AG09319 (cell line): ENCODE measurements at places on chromosomes 13 and 19.

DNA sequence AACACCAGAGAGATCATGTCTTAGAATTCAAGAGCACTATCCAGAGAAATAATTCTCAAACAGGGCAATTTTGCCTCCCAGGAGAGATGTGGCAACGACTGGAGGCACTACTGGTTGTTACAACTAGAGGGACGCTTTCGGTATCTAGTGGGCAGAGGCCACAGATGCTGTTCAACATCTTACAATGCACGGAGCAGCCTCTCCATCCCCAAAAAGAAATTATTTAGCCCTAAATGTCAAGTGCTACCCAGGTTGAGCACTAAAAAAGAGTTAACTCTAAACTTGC is 78.6 kb downstream of the ABCC4 start:
- no peak for DNase-seq

DNA sequence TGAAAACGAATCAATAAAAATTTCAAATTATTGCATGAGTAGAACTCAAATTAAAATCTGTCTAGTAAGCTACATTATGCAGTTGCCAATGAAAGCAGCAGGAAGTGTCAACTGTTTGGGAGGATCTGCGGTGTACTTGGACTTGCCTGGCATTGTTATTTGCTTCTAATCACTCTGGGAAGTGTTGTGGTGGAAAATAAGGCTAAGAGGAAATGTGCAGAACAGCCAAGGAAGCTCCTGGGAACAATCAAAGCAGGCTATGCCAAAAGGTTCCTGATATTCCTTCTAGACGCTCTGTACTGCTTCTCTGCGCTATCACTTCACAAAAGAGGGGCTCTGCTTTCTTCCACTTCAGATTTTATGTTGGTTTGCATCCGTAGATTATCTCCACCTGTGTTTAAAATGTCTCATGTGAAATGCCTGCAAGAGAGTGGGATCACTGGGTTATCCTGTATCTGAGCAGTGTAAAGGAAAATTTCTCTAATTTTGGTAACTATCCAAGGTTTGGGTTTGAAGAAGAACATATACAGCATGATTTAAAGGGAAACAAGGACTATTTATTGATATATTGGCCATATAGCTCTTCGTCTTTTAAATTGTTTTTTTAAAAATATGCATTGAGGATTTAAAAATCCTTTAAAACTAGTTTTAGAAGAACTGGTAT is 182.7 kb upstream of the CSNK1A1L start:
- DNase-seq: no peak

DNA sequence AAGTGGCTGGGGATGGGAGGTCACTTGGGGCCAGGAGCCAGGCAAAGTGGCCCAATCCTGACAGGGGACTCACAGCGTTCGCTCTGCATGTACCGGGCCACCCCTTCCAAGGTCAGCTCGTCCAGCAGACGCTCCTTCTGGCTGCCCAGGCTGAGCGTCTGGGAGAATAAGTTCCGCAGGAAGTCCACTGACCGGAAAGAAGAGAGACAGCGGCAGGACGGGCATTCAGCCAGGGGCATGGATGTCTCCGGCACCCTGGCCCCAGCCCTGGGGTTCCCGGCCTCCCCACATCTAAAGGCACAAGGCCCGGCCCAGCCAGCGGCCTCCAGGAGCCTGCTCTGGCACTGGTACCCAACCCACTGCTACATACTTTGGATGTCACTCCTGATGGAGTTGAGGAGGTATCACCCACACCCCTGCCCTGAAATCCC is 6.1 kb downstream of the SIRT2 start:
- no peak for DNase-seq

DNA sequence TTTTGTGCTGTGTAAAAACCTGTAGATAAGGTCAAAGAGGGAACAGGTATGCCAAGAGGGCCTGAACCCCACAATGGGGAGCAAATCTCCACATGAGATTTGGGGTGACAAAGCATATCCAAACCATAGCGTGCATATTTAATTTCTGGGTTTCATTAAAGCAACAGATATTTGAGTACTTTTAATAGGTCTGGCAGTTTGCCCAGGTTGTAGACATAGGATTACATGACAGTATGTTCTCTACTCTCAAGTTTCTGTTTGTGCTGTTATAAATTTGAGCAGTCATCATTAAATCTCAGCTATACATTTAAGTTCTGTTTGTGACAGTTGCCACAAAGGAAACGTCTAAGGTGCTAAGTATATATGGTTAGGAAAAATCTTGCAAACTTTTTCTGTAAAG is 236.4 kb downstream of the ATP8A2 start:
- no peak for DNase-seq

DNA sequence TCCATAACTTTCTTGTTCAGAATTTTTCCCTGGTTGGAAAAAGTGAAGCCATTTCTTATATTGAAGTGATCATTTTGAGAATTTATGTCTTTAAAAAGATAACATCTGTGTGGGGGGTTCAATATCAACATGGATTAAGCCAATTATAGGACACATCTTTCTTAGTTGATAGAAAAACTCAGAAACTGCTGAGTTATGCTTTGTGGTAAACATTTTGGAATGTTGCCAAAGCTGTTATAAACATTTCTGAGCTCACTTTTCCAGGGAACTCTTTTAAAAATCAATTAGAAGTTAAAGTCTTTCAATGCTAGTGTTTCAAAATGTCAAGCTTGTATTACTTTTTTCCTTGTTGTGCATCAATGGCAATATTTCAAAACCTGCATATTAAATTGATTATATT is 248.8 kb downstream of the DACH1 start:
- no peak for DNase-seq

DNA sequence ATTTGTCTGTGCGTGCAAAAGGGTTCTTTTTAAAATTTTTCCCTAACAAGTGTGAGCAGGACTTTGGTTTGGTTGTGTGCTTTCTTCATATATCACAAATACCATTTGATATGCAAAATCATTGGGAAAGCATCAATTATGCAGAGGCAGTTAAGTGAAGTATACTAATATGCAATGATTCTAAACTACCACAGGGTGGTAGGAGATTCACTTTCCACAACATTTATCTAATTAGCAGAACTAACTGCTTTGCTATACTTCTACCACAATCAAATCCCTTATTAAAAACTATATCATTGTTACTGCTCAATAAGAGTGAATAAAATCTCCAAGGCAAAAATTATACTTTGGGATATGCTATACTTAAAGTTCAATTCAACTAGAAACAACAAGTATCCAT is 2738.9 kb upstream of the PCDH20 start:
- no peak for DNase-seq

DNA sequence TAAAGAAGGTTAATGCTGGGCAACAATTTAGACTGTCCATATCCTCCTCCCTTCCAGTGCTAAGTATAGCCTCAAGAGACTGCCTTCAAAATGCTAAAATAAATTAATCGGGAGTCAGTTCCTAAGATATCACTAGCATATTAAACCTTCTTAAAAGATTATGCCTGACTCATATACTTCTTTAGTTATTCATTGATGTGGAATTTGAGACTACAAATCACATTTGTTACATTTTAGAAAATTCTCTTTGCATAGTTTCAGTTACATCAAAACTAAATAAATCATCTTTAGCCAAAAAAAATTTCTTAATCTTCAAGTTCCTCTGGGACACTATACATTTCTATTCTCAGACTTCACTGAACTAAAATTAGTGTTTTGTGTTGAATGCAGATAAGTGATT is 769.1 kb downstream of the PCDH9 start:
- no peak for DNase-seq

- DNase-seq: no peak
Observed at GRCh38 chr19:32480321-32480720, 74.8 kb downstream of the DPY19L3 start.

DNA sequence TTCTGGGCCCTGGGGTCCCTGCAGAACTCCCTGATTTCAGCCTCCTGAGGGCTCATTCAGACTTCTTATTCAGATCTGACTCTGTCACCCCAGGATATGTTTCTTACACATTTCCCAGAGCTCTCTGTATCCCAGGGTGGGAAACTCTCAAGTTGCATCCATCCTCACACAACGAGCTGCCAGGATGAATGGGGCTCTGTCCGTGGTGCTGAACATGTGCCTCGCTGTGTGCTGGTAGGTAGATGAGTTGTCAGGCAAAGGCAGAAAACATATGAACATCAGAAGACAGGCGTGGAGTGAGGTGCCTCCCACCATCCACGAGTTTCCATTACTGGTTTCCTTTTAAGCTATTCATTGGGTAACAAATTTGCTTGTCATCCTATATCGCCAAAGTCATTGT is 11.4 kb upstream of the IGFL1 start:
- no peak for DNase-seq

DNA sequence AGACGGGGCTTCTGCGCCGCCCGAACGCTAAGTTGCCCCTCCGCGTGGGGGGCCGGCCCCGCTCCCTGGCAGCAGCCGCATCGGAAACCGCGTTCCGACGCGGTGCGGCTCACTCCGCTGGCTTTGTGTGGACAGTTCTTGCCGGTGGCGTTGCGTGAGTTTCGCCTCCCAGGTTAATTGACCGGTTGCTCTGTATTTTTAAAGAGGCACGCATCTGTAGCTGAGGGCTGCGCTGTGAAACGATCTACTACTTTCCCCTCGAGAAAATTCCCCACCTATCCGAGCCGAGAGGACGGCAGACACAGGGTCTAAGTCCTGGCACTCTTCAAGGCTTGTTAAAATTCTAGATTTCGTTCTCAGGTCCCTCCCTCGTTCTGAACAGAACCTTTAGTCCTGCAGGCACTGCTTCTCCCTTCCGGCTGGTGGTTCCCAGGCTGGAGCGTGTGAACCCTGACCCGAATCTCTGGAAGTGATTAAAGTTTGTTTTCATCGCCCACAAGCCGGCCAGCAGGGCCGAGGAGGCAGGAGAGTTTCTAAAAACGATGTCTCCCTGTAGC is 933 bp downstream of the ARHGEF7 start:
- peak; percentile 83 for DNase-seq

DNA sequence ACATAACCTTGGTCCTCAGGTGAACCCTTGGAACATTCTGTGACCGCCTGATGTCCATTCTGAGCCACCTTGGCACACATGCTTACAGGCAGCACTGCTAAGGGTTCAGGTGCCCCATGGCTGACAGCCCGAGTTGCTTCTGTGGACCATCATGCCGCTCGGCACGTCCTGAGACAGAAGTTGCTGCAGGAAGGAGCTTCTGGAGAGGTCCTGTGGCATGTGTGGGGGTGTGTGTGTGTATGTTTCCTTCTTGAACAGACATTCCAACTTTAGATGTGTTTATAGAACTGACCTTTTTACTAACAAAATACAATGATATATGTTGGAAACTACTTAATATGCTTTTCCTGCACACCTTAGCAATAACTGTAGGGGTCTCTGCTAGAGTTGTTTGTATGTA is 4.8 kb upstream of the C1QTNF9 start:
- no peak for DNase-seq

- no peak for DNase-seq
Observed at GRCh38 chr19:28074773-28075172, 1138.2 kb downstream of the UQCRFS1 start.
